ENCODE measurements at places on chromosomes 6 and 20. TPM values are rescaled to one million over a fixed set of nuclear protein-coding genes. Genes with fewer than 3 reads are reported as not detected.
A peak's percentile ranks its signal among the peaks of the same experiment; 100 is the strongest.

VGLL2 gene
- 0.75 TPM for total RNA-seq

SULF2 gene
- 2.4 TPM for total RNA-seq

COL21A1 gene
- 12.9 TPM for total RNA-seq

MDFI gene
- total RNA-seq: 0.23 TPM

DNA sequence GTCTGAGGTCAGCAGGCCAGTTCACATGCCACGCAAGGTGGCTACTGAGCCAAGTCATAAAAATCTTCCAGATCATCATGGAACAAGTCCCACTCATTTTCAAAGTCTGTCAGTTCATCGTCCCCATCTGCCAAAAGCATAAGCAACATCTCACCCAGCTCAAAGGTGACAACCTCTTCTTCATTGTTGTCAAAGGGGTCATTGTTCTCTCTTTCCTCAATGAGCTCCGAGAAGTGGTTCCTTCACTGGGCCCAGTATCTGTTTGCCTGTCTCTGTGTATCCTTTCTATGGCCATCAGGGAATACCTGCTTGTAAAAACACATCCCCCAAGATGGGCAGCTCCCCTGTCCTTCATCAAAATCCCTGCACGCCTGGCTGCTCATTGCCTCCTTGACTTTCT lies 49.5 kb downstream of the ZNF334 start:
- DNase-seq: no peak

- DNase-seq: no peak
Measured at GRCh38 chr6:94272327-94272726, 853.0 kb upstream of the EPHA7 start.

DNA sequence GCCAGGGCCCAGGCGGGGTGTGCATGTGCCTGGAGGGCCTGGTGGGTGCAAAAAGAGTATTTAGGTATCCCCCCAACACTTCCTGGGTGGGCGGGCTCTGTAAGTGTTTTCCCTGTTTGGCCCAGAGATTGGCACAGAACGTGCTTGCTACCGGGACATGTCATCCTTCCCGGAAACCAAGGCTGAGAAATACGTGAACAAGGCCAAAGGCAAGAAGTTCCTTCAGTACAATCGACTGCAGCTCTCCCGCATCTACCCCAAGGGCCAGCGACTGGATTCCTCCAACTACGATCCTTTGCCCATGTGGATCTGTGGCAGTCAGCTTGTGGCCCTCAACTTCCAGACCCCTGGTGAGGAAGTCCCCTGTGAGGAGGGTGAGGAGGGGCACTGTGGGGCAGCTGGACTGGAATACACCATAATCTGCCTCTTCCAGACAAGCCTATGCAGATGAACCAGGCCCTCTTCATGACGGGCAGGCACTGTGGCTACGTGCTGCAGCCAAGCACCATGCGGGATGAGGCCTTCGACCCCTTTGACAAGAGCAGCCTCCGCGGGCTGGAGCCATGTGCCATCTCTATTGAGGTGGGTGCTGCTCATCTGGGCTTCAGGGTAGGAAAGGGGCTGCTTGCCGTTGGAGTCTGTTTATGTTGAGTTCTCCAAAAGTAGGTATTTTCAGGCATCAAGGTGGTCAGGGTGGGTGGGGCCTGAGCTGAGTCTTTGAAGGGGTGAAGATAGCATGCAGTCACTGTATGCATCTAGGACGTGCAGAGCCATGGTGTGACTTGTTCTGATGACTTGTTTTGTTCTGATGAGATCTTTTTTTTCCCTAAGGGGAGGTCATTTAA lies 35.2 kb downstream of the PLCG1 start:
- no peak for DNase-seq

- no peak for DNase-seq
Measured at GRCh38 chr6:130494729-130495128, 128.9 kb downstream of the TMEM200A start.

- peak; percentile 40 for DNase-seq
Measured at GRCh38 chr20:4519534-4519933, 202.2 kb upstream of the PRND start.

DNA sequence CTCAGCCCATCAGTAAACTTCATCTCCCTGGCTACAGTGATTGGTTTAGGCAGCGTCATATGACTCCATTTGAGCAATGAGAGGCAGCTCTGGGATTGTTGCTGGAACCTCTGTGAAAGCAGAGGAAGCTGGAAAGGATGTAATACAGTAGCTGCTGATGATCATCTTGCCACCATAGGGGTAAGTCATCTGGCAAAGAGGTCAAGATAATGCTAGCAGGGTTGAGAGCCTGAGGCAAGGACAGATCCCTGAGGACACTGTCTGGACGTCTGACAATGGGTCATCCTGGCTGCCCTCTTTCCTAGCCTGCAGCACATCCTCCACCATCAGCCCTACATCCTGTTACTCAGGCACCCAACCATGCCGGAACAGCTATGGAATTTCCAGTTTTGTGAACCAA lies 25.5 kb upstream of the FKBP1A start:
- DNase-seq: peak; percentile 51

GRCh38 chr6:104600639-104600931 lies 259.1 kb downstream of the HACE1 start:
- DNase-seq: no peak

Measured in LHCN-M2 (cell line).